ENCODE measurements at places on chromosomes 1 and 21.

DNA sequence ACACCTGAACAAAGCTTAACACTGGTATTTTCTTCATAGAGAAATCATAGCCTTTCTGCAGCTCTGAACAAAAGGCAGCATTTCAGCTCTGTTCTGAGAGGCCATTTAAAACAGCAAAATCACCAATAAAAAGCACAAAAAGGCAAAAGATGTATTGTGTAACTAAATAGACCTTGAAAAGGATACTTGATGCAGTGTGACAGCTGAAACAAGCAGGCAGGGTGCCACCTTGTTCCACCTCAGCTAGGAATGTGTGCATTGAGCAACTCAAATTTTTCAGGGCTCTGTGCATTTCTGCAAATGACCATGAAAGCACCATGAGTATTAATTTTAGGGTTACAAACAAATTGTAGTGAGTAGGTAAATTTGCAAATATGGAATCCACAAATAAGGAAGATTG is 65.8 kb downstream of the RHOU start:
- no peak for DNase-seq

- no peak for DNase-seq
Observed at GRCh38 chr1:216793303-216793702, 70.1 kb upstream of the ESRRG start.

DNA sequence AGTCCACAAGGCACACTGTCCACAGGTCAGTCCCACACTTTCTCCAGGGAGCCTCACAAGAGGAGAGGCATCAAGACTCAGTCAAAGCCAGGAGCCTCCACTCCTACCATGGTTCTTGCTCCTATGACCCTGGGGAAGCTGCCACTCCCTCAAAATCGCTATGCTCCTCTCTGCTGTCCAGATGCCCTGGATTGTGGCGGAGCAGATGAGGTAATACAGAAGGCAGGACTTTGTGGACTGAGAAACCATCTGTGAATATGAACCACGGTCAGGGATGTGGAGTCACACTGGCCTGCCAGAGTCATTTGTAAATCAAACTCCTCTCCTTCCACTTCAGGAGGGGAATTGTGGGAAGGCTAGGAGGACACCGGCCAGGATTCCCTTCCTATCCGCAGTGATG is 20.6 kb downstream of the VWA5B1 start:
- DNase-seq = no peak

GRCh38 chr1:226063224-226063976 is 884 bp downstream of the H3-3A start:
- no peak for DNase-seq

- no peak for DNase-seq
Observed at GRCh38 chr21:33968080-33968994, 52.7 kb upstream of the ATP5PO start.

GRCh38 chr1:147751346-147751745 is 9.1 kb downstream of the GJA5 start:
- DNase-seq = no peak

DNA sequence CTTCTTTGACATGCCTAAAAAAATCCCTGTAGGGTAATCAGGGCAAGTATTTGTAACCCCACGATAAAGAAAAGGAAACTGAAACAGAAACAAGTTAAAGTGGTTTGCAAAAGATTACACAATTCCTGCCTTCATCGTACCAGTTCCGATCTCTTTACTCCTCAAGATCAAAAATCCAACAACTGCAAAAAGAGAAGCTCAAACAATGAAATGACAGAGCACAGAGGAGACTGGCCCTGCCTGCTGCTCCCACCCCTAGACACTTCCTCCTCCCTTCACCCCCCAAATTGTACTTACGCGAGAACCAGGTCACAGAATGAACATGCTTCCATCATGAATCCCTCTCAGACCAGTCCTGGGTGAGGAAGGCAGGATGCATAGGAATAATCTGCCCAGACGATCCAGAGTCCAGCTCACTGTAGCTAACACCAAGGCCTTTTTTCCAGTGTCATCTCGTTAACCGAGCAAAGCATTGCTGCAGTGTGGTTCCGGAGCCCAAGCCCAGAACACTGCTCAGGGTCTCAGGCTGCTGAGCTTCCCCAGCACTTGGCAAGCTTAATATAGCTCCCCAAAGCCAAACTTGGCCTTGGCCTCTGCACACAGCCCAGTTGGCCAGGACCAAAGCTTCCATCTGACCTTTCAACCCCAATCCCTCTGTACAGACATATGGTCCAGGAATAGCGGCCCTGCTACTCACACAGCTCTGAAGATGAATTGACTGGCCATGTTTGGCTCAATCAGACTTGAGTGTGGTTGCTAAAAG is 20.3 kb downstream of the RXRG start:
- DNase-seq = no peak
